ENCODE measurements at places on chromosomes 3 and 15.

DNA sequence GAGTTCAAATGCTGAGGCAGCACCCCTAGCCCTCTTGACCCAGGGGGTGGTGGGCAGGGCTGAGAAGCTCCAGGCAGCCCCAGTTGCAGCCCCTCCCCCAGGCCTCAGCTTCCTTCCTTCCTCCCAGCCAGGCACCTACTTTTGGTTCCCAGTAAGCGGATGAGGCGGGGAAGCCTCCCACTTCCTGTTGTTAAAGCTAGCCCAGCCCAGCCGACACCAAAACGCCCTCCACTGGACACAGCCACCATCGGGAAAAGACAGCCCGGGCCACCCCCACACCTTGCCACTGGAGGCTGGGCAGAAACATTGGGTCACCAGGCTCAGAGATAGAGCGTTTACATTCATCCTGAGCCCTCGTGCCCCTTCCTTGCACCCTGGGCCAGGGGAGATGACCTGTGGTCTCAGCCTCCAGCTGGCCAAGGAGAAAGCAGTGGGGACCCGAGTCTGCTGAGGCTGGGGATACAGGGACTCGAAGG lies 3.5 kb downstream of the DUSP7 start:
- no peak for DNase-seq

- DNase-seq, result no peak
Measured at GRCh38 chr3:30349507-30349906, 256.9 kb upstream of the TGFBR2 start.

- no peak for DNase-seq
Measured at GRCh38 chr3:64082411-64082810, 59.1 kb upstream of the PSMD6 start.

DNA sequence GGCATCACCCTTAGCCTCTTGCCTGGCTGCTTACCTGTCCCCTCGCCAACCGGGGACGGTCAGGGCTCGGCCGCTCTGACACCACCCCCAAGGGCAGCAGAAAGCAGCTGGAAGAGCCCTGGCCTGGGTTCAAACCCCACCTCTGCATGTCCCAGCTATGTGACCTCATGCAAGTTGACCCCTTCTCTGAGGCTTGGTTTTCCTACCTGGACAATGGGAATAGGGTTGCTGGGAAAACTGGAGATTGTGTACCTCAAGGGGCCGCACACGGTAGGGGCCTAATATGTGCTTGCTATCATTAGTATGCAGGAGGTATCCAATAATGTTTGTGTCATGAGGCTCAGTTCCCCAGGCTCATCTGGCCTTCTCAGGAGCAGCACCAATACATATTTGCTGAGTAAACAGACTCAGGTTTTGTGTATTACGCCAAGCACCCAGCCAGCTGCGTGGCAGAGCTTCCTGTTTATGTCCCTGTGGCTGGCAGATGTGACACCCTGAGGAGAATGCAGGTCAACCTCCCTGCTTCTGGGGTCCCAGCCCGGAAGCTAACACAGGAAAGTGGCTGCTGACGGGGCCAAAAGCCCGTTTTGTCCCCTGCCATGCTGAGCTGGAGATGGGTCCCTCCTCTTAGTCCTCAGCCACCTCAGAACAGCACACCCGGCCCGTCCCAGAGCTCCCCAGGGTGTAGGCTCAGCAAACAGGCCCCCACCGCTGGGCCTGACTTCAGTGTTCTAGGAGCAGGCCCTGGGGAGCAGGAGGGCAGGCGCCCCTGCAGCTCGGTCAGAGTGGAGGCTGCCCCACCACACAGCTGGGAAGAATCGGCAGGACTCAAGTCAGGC lies 29.7 kb downstream of the PLXND1 start:
- DNase-seq, result no peak

DNA sequence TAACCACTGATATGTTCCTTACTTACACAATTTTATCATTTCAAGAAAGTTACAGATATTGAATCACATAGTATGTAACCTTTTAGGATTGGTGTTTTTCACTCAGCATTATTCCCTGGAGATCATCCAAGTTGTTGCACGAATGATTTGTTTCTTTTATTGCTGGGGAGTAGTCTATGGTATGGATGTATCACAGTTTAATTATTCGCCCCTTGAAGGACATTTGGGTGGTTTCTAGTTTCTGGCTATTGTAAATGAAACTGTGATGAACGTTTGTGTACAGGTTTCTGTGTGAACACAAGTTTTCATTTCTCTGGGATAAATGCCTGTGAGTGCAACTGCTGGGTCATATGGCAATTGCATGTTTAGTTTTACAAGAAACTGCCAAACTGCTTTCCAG lies 68.8 kb downstream of the NMNAT3 start:
- DNase-seq, result no peak
